ENCODE measurements at places on chromosomes 1 and 21. TPM values are rescaled to one million over a fixed set of nuclear protein-coding genes. Genes with fewer than 3 reads are reported as not detected.

DNA sequence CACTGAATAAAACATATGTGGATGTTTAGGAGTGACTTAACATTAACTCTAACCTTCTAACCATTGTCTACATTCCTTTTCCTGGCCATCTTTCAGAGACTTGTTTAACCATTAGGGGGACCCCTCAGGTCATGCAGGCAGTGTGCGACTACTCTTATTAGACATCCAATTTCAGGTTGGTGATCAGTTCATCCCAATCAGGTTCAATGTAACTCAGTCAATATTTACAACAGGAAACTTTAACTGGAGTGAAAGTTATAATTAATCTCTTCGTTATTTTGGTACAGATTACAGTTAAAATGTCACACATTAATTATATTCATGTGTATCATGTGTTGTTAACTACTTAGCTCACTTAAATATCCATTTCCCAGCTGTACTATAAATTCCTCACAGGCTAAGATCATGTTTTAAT lies 68.8 kb upstream of the RGS1 start:
- peaks cover 8% of the 10 kb centered on the region for H3K4me1 ChIP-seq
- no peak overlapping the region for H3K4me3 ChIP-seq
- H3K36me3 ChIP-seq = no peaks in the 10 kb centered on the region
- no peaks in the 10 kb centered on the region for H3K27me3 ChIP-seq

DNA sequence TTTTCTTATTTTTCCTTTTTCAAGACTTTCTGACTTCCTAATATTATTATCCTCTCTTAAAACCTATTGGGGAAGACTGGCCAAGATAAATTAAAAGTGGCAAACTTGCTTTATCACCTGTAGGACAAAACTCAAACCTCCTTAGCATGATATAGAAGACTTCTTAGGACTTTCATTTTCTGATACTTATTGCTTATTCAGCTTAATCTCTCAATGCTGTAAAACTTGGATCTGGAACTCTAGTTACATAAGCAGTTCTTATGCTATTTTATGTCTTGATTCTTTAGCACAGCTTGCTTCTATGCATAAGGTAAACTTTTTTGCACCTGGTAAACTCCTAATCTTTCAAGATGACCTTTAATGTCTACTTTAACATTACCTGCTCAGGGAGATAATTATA lies 382.3 kb upstream of the LRRC7 start:
- H3K4me3 ChIP-seq = no peak overlapping the region
- H3K27ac ChIP-seq = no peak overlapping the region
- no peak for DNase-seq
- H3K27me3 ChIP-seq = no peaks in the 10 kb centered on the region
- H3K36me3 ChIP-seq = no peaks in the 10 kb centered on the region

RAB7B gene
- total RNA-seq = 12.0 TPM

OXCT2 gene
- 3.4 TPM for total RNA-seq

- DNase-seq = no peak
- H3K36me3 ChIP-seq = no peaks in the 10 kb centered on the region
- H3K4me3 ChIP-seq = no peak overlapping the region
- H3K27me3 ChIP-seq = no peaks in the 10 kb centered on the region
- no peak overlapping the region for H3K27ac ChIP-seq
Measured at GRCh38 chr1:30533141-30533540, 190.2 kb downstream of the MATN1 start.

MINDY1 gene
- total RNA-seq = 28.3 TPM

HSD3B1 gene
- not detected for total RNA-seq

- no peaks in the 10 kb centered on the region for H3K4me1 ChIP-seq
- no peaks in the 10 kb centered on the region for H3K27me3 ChIP-seq
- H3K4me3 ChIP-seq = no peak overlapping the region
Measured at GRCh38 chr21:14683063-14683462, 136.9 kb upstream of the SAMSN1 start.

DNA sequence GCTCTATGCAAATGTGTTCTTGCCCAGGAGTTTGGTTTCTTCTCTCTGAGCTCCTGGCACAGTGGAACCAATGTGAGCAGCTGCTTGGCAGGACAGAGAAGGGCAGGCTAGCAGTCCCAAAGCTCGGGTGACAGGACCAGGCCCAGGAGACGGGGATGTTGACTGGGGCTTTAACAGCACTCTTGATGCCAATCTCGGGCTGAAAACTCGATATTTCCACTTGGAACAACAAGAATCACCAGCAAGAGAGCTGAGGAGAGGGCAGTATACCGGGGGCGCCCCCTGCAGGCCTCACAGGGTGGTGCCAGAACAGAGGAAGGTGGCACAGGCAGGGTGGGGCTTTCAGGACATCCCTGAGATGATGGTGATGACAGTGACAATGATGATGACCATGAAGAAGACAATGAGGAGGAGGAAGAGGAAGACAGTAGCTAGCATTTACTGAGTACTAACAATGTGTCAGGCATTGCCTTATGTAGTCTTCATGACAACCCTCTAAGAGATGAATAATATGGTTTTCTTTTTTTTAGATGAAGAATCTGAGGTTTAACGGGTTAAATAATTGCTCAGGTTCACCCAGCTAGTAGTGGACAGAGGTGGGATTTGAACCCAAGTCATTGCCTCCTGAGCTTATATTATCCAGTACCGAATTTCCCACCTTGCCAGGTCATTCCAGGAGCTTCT lies 2.7 kb upstream of the KCNJ9 start:
- no peak overlapping the region for H3K4me3 ChIP-seq
- H3K27ac ChIP-seq = no peak overlapping the region
- H3K4me1 ChIP-seq = peaks cover 10% of the 10 kb centered on the region

GRCh38 chr1:38500891-38501290 lies 358.7 kb downstream of the RRAGC start:
- H3K27me3 ChIP-seq = no peaks in the 10 kb centered on the region
- no peaks in the 10 kb centered on the region for H3K4me1 ChIP-seq
- no peaks in the 10 kb centered on the region for H3K36me3 ChIP-seq
- DNase-seq = no peak
- H3K4me3 ChIP-seq = no peak overlapping the region

VANGL2 gene
- 0.27 TPM for total RNA-seq

DNA sequence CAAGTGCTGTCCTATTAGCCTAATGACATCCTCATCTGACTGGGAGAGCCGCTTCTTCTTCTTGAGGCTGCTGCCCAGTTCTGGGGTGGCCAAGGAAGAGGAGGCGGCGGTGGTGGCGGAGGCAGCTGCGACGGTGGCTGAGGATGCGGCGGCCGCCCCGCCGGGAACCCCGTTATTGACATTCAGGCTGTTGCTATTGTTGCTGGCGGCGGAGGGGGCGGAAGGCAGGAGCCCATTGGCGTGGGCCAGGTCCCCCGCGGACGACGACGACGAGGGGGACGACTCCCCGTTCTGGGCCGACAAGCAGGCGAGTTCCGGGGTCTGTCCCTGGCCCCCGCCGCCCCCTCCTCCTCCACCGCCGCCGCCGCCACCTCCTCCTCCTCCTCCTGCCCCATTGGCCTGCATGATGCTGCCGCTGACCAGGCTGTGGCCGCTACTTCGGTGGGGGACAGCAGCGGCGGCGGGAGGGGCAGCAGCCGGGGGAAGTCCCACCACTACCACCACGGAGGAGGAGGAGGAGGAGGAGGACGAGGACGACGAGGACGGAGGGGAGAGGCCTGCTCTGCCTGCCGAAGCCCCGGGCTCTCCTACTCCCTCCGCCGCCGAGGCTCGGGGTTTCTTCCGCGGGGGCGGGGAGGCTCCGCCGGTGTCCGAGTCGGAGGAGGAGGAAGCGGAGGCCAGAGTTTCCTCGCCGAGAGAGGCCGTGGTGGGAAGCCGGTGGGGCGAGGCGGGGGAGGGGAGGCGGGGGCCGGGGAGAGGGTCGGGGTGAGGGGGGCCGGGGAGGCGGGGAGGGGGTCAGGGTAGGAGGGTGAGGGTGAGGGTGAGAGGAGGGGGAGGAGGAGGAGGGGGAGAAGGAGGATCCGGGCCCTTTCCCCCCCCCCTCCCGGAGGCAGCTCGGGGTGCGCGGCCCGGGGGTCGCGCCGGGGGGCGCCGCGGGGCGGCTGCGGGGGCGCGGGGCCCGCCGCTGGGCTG lies 610 bp downstream of the WDR26 start:
- H3K4me1 ChIP-seq = peaks cover 48% of the 10 kb centered on the region
- H3K4me3 ChIP-seq = peak overlapping the region; percentile 95
- peak overlapping the region; percentile 98 for H3K27ac ChIP-seq
- H3K36me3 ChIP-seq = no peaks in the 10 kb centered on the region
- no peaks in the 10 kb centered on the region for H3K27me3 ChIP-seq

CXADR gene
- 0.28 TPM for total RNA-seq

DNA sequence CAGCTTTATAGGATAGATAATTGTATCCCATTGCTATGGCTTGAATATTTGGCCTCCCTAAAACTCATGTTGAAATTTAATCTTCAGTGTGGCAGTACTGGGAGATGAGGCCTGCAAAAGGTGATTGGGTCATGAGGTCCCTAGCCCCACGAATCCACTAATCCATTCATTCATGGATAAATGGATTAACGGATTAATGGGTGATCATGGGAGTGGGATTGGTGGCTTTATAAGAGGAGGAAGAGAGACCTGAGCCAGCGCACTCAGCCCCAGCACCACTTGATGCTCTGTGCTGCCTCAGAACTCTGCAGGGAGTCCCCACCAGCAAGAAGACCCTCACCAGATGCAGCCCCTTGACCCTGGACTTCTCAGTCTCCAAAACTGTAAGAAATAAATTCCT lies 32.0 kb downstream of the S100A6 start:
- DNase-seq = no peak
- no peak overlapping the region for H3K27ac ChIP-seq
- no peaks in the 10 kb centered on the region for H3K36me3 ChIP-seq
- peaks cover 45% of the 10 kb centered on the region for H3K4me1 ChIP-seq
- H3K4me3 ChIP-seq = no peak overlapping the region

DNA sequence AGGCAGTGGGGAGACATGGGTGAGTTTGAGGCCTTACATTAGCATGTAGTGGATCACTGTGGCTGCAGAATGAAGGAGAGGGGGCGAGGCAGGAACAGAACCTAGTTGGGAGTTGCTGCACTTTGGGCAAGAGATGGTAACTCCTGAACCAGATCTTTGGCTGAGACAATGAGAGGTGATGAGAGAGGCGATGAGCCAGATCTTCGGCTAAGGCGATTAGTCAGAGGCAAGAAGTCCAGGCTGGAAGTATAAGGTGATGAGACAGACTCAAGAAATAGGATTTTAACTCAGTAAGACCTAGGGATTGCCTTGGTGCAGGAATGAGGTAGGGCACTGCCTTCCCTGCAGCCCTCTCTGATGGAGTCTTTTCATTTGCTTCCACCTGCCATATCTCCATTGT lies 9.1 kb upstream of the ARTN start:
- H3K27ac ChIP-seq = no peak overlapping the region
- no peaks in the 10 kb centered on the region for H3K4me1 ChIP-seq
- no peaks in the 10 kb centered on the region for H3K27me3 ChIP-seq
- no peak for DNase-seq

DNA sequence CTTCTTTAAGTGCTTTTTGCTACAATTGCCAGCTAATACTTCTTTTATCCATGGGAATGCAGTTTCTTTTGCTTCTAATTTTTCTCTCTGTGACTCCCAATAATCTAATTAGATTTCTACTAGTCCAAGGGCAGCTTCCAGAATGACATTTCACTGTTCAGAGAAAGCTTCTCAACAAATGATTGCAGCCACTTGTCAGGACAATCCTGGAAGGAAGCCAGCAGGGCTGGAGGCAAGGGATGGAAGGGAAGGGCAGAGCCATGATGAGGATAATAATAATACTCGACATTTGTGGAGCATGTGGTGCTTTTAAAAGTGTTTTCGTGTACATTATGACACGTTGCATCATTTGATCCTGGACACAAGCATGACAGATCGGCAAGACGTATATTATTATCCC lies 19.4 kb downstream of the F11R start:
- H3K27me3 ChIP-seq = no peaks in the 10 kb centered on the region
- no peak overlapping the region for H3K27ac ChIP-seq
- no peak overlapping the region for H3K4me3 ChIP-seq
- no peak for DNase-seq
- H3K4me1 ChIP-seq = no peaks in the 10 kb centered on the region
